ENCODE measurements at places on chromosomes 2 and 18.

- DNase-seq = no peak
Measured at GRCh38 chr18:73959352-73959751, 188.3 kb downstream of the FBXO15 start.

DNA sequence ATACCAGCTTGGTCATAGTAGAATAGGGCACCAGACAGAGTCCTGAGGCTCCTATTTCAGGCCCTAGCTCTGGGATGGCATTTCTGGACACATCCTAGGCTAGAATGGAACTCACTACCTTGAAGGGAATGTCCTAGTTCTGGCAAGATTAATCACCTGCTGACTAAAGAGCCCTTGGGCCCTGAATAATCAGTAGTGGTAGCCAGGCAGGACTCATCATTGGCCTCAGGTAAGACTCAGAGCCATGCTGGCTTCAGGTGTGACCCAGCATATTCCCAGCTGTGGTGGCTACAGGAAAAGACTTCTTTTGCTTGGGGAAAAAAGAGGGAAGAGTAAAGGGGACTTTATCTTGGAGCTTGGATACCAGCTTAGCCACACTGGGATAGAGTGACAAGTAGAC is 131.0 kb upstream of the SRD5A2 start:
- DNase-seq = no peak

GRCh38 chr18:48007955-48008701 is 77.7 kb upstream of the SMAD2 start:
- peak; percentile 62 for DNase-seq

- no peak for DNase-seq
Measured at GRCh38 chr2:39981883-39982311, 202.8 kb upstream of the THUMPD2 start.

DNA sequence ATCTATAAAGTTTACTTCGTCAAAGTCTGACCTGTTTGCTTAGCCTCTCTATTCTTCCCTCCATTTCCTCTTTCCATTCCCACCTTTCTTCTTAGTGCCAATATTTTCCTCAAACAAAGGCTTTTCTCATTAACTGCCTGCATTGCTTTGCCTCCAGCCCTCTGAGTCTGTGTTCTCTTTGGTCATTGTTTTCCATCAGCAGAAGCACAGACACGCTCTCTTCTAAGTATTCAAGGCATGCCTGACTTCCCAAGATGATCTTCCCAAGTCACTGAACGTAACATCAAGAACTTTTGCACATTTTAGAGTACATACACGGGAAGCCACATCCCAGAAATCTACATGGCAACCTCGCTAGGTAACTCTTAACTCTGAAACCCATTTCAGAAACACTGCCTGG is 32.6 kb upstream of the ANXA4 start:
- no peak for DNase-seq

DNA sequence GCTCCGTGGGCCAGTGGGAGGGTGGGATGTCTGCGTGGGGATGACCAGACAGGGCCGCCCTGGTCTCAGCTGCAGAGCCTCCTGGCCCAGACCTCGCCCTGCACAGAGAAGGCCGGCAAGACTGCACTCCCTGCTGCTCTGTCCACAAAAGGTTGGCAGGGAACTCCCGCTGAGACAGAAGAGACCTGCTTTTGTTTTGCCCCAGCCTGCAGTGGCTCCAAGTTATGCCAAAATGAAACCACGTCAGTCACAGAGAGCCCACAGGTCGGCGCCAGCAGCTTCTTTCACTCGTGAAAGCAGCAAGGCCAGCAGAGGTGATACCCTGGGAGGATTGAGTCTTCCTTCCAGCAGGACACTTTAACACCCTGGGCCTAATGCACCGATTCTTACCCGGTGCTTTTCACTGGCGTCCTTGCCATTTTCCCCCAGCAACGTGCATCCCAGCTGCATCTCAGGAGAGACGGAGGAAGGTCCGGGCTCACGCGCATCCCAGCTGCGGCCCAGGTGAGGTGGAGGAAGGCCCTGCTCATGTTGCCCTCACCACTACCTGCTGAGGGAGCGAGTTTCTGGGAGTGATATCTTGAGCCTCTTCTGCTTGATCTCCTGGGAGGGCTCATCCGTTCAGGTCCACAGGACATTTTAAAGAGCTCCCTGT is 22.1 kb upstream of the CTDP1 start:
- DNase-seq = no peak

DNA sequence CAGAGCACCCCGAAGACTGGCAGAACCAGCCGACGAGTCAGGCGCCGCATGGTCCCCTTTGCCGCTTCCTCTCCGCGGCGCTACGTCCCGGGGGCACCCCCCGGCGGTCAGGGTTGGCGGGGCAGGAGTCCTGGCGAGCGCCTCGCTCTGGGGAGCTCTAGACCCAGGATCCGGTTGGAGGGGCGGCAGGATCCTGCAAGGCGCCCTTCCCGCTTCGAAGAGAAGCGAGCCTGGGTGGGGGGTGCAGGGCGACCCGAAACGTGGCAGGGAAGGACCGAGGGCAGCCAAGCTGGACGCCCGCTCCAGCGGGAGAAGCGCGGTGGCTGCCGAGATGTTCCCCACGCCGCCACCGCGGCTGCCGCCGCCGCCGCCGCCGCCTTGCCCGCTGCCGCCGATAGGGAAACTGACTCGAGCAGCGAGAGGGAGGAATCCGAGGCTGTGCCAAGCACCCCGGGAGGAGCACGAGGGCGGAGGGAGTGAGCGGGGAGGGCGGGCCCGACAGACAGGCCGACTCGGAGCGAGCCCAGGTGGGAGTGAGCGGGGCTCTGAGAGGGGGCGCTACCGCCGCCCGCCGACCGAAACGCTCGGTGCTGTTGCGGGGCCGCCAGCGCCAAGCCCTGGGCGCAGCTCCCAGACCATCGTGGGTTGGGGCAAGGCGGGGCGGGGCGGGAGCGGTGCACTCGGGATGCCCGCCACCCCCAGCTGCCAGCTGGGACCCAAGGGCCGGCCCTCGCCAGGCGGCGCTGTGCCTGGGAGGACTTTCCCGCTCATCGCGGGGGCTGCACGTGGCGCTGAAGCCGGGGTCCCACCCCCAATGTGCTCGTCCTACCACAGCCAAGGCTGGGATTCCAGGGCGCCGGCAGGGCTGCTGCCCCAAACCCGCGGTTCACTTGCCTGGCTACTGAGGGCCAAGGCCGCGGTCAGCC is at the start of gene GALNT14:
TSS of gene GALNT14 (minus strand) at position 404 of the 926 bp plus-strand sequence. CDS start at position 50, 354 bp downstream.
- peak; percentile 44 for DNase-seq

DNA sequence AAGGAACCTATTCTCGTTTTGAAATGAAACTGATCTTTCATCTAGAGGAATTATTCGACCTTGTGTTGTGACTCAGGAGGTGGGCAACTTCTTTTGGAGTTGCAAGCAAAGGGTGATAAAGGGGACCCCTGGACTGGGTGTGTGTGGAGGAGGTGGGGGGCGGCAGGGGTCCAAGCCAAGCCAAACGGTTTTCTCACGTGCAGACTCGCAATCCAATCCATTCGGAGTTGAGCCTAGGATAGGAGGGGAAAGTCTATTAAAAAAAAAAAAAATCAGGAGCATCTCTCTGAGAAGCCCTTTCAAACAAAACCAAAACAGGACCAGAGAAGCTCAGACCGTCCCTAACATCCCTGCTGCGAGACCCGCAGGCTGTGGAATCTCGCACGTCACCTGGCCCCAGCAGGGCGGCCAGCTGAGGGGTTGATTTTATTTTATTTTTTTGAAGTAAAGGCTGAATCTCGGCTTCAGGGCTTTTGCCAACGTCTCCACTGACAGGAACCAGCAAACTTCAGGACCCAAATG is 3.7 kb upstream of the ZEB2 start:
- DNase-seq = no peak

DNA sequence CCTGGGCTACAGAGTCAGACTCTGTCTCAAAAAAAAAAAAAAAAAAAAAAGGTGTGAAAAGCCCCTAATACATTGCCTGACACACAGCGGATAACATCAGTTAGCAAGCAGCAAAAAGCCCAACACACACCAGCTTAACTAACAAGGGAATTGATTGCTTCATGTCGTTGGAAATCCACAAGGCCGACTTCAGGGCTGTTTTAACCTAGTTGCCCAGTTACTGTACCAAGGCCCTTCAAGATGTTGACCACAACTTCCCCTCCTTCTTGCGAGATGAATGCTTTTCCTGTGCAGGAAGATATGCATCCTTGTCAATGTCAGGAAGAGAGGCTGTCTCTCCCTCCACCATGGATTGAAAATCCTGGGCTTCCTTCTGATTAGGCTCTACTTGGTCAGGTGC is 202.9 kb downstream of the MIB1 start:
- DNase-seq = no peak

DNA sequence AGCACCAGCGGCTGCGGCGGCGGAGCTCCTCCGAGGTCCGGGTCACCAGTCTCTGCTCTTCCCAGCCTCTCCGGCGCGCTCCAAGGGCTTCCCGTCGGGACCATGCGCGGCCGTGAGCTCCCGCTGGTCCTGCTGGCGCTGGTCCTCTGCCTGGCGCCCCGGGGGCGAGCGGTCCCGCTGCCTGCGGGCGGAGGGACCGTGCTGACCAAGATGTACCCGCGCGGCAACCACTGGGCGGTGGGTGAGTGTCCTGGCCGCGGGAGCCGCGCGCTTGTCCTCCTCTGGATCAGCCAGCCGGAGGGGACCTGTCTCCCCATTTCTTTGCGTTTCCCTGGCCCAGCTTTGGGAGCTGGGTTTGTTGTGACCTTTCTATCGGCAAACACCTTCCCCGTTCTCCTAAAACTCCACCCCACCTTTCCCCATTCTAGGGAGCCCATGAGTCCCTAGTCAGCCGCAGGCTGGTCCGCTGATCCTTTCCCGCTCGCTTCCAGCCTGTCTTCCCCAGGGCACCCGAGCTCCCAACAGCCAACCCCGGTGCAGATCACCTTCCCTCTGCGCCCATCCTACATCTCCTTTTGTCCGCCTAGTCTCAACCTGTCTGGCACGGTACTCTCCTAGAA is 316 bp downstream of the GRP start:
- no peak for DNase-seq

GRCh38 chr2:7845332-7845731 is 836.5 kb upstream of the ID2 start:
- DNase-seq = no peak

DNA sequence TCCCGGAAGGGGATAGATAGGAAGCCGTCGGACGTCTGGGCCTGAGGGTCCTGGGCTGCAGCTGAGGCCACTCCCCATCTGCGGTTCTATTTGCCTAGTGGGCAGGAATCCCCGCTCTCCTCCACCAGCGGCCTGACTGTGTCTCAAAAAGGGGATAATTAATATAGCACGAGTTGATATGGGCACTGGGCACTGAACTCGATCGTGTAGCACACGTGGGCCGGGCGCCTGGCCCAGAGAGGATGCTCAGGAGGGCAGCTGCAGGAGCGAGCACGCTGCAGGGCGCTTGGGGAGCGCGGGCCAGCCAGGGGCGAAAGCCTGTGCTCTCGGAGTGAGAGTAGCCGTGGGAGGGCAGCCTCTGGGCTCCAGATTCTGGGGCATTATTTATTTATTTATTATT is 8.8 kb upstream of the GBX2 start:
- DNase-seq = no peak

GRCh38 chr2:239726631-239727181 is 298.4 kb downstream of the NDUFA10 start:
- DNase-seq = no peak

- DNase-seq = no peak
Measured at GRCh38 chr2:222270396-222270795, 28.4 kb downstream of the PAX3 start.

- no peak for DNase-seq
Measured at GRCh38 chr2:228763379-228763981, 507.6 kb downstream of the PID1 start.

- no peak for DNase-seq
Measured at GRCh38 chr2:143802242-143802641, 673.0 kb downstream of the ARHGAP15 start.

DNA sequence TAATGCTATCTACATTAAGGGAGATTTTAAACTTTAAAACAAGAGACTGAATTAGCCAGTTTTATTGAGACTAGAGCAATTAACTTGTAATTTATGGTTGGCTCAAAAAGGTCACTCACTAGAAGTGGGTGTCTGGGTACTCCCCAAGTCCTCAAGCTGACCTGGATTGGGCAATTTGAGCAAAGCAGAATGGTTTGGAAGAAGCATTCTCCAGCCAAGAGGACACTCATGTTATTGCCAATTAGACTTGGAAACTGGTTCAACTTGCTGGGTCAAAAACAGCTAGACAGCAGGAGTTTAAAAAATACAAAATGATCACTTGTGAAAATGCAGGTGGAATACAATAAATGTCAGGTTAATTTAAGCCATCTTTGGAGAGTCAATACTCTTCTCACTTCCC is 29.5 kb upstream of the MYO1B start:
- DNase-seq = no peak

- no peak for DNase-seq
Measured at GRCh38 chr2:108605947-108606346, 71.7 kb downstream of the LIMS1 start.

DNA sequence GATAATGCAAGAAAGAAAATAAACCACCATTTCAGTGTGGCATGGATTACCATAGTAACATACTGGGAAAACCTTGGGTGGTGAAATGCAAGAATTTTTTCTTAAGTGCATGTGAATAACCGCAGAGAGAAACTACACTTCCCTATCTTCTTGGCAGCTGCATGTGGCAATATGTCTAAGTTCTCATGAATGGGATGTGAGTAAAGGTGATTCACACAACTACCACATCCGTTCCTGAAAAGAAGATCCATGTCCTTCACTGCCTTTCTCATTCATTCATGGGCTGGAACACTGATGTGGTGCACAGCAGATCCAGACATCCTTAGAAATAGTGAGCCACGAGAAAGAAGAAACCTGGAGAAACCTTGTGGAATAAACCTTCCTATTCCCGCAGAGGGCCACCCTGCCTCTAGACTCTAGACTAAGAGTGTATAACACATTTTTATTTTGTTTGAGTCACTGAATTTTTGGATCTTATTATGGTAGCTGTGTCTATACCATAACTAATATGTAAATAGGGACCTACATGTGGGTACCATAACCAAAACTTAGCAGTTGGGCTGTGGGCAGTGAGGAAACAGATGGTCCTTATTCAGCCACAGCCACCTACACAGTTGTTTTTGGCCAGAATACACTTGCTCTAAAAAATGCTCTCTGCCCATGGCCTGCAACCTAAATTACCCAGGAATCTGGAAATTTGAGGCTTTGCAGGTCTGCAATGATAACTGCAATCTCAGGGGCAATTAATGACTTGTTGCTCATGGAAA is 573.3 kb downstream of the LRP1B start:
- DNase-seq = no peak

DNA sequence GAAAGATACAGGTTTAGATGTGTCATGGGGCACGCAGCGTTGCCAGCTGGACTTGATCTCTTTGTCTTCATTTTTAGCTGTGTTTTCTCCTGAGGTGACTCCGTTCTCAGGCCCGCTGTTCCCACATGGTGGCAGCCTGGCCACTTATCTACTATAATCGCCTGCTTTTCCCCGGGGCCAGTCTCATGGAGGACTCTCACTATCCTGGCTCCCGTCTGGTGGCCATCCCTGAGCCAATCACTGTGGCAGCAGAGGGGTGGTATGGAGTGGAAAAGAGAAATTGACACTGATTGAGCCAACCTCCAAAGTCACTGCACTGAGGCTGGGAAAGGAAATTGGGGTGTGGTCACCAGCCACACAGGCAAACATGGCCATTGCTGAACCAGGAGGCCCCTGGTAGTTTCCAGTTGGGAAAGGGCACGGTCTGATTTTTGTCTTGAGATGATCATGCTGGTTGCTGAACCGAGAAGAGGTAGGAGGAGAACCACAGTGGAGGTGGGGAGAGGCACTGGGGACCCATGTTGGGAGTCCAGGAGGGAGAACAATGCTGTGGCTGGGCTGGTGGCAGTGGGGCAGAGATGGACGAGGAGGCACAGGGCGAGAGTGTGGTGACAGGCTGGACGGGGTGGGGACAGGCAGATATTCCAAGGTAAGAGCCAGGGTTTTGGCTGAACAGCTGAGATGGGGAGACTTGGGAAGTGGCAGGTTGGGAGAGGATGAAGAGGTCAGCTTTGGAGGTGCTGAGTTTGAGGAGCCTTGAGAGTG is 45.6 kb downstream of the KCNIP3 start:
- DNase-seq = no peak

- peak; percentile 49 for DNase-seq
Measured at GRCh38 chr2:118013221-118013723, 598 bp downstream of the CCDC93 start.
